ENCODE measurements at places on chromosomes 12 and 14.

DNA sequence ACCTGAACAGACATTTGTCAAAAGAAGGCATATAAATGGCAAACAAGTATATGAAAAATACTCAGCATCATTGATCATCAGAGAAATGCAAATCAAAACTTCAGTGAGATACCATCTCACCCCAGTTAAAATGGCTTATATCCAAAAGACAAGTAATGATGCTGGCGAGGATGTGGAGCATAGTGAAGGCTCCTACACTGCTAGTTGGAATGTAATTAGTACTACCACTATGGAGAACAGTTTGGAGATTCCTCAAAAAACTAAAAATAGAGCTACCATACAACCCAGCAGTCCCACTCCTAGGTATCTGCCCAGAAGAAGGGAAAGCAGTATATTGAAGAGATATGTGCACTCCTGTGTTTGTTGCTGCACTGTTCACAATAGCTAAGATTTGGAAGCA is 146.1 kb downstream of the TGFB3 start:
- DNase-seq, result no peak

DNA sequence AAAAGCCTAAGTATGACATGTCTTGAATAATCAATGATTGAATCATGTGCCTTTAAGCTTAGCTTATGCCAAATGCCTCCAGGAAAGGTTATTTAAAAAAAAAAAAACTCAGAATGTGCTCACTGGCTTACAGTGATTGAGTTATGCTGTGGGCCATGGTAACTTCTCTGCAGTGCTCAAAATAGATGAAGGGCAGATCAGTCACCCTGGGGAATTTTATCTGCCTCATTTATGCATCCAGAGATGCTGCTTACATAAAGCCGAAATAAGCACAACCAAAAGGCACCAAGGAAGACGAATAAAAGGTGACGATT is 118.7 kb upstream of the MDM1 start:
- DNase-seq, result peak; percentile 64

GRCh38 chr14:73755434-73756014 is 41.3 kb upstream of the PNMA1 start:
- no peak for DNase-seq

- no peak for DNase-seq
These were observed 15.0 kb upstream of the FOXG1 start for GRCh38 chr14:28751467-28752058.

Measured in T-helper 2 cell treated with Interferon-gamma antibody and Interleukin-4, amounts not matched to agents 5 μg/mL and 100 μg/mL, for 36 hours (primary cell).